Stimulated activated CD8-positive, alpha-beta memory T cell treated with anti-CD3 and anti-CD28 coated beads, Interleukin-7, amount 100 ng/mL, for 48 hours (primary cell): ENCODE measurements at places on chromosomes 7 and 10.

DNA sequence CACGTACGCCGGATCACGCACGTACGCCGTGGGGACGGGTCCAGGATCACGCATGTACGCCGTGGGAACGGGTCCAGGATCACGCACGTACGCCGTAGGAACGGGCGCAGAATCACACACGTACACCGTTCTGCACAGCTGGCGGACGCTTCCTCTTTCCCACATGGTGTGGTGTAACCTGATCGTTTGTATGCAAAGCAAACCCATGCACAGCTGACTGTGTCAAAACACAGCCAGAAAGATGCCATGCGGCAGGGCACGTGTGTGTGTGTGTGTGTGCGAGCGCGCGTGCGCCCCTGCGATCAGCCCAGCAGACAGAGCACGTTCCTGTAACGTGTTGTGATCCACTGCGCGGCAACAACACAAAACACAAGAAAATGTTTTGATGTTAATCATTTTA lies 573.6 kb downstream of the DNAJB6 start:
- no peak for DNase-seq

DNA sequence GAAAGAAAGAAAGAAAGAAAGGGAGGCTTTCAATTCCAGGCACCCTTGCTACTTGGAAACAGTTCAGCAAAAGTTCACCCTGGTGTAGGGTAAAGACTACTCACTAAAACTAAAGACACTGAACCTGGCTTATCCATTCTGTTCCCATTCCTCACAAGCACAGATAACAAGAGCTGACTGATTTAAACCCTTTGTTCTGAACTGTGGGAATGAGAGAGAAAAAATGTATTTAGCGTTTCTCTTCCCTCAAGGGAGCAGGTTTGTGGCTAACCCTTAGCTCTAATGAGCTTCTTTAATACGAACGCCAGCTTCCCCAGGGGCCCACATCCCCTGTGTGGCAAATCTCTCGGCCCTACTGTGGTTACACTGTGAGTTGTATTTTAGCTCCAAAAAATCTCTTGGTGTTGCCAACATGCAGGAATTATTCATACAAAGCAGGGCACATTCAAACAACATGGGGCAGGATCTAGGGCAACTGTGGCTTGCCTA lies 23.3 kb downstream of the PRTFDC1 start:
- DNase-seq: no peak

DNA sequence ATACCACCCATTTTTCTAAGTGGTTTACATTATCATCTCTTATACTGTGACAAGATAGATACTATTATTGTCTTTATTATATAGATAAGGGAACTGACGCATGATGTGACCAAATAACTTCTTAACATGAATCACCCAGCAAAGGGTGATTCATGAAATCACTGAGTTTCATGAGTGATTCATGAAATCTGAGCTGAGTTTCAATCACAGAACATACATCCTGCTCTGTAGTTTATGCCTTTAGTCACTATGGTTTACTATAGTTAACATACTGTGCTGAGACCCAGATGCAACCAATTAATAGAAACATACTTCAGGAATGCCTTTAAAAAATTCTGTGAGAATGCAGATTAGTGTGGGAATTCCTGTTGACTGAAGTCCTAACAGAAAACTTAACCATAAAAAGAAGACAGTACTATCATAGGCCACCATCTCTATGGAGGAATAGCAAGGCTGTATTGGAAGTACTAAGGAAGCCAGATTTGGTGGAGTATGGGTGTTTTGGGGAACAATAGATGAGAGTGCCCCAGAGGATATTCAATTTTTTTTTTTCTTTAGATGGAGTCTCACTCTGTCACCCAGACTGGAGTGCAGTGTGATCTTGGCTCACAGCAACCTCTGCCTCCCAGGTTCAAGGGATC lies 43.1 kb upstream of the SEMA3A start:
- no peak for DNase-seq

GRCh38 chr10:110535958-110536891 lies 31.3 kb upstream of the SMC3 start:
- DNase-seq: peak; percentile 87

DNA sequence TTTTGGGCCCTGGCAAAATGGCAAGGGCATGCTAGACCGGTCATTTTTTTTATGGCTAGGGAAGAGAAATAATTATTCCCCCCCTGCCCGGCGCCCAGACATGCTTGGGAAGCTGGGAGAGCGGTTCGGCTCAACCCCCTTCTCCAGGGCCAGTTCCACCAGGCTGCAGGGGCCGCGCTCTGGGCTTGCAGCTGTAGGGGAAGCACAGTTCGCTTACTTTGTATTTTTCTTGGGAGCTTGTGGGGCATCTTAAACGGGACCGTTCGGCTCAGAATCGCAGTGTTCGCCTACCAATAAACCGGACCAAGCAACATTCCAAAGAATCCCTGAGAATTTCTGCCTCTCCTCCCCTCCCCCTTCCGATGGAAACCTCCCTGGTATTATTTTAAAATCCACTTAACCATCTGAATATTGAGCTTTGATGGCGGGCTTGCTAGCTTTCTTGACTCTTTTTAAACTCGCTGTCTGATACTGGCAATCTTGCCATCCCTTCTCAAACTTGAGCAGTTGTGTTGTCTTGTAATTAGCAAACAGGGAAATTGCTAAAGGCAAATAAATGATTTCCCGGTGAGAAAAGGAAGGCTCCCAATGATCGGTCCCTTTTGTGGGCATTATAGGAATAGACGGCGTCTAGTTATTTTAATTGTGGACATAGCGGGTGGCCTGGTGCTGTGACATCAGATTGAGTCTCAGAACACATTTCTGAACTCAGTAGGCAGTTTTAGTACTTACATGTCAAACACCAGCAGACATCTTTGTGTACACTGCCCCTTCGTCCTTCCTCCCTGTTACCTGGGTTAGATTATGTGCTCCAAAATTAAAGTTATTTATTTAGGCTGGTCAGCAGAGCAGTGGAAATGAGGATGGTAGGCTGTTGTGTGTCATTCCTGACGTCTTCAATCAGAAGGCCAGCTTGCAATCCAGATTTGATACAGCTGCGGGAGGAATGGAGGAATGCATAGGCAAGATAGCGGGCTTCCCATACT lies 3.4 kb downstream of the TCF7L2 start:
- no peak for DNase-seq

DNA sequence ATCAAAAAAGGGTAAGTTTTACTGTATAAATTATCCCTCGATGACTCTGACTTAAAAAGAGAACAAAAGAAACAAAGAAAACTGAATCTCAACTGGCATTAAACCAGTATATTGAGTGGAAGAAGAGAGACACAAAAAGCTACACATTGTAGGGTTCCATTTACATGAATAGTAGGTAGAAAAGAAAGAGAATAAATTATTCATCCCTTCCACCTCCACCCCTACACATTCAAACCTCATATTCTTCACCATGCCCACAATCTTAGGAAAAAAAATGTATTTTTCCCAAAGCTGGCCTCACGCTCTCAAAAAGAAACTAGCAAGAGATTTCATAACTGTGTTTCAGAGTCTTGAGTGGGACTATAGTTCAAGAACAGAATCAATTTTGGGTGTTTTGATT lies 346.8 kb upstream of the AOAH start:
- no peak for DNase-seq

GRCh38 chr7:65809982-65810288 lies 62.9 kb upstream of the VKORC1L1 start:
- DNase-seq: no peak

- DNase-seq: no peak
Observed at GRCh38 chr7:111210996-111211395, 120.1 kb downstream of the LRRN3 start.

- no peak for DNase-seq
Observed at GRCh38 chr10:131546086-131546810, 234.7 kb upstream of the TCERG1L start.

- no peak for DNase-seq
Observed at GRCh38 chr7:38066391-38066790, 111.7 kb upstream of the STARD3NL start.

GRCh38 chr7:110253093-110253492 lies 837.8 kb upstream of the LRRN3 start:
- no peak for DNase-seq

DNA sequence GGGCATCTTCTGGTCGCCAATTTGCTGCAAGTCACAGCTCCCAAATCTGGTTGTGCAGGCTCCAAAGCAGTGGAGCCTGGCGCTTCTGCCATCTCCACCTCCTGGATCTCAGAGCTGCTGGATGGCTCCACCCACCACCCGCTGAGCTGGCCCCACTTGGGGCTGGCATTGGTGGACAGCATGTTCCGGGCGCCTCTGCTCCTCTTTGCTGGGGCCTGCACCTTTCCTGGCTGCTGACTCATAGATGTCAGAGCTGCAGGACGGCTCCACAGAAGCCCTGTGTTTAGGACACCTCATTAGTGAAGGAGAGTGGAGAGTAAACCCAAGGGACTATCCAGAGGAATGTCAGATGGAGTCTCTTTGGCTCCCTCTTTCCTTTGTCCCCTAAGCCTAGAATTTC lies 27.4 kb downstream of the MAPK8 start:
- no peak for DNase-seq

- DNase-seq: no peak
Observed at GRCh38 chr10:10552948-10553347, 464.7 kb upstream of the CELF2 start.
